ENCODE measurements at places on chromosomes 12 and 14.

GRCh38 chr12:12885096-12885792 lies 6.1 kb upstream of the GPRC5A start:
- no peak for DNase-seq

DNA sequence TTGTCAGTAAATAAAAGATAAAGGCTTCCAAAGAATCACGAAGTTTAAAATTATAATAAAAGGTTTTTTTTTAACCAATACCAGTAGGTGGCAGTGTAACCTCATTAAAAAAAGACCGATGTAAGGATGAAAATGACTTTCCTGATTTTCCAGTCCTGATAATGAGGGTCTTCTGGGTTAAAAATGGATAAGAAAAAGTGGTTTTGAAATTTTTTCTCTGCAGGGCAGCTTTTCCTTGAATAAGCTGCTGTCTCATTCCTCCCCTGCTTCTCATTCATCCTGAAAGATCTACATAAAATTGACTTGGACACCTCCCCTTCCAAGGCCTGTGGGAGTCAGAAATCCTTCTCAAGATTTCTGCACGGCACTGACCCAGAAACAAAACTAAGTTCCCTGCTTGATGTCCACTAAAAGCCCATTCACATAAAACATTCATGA lies 58.9 kb upstream of the FBXO33 start:
- DNase-seq: peak; percentile 40

DNA sequence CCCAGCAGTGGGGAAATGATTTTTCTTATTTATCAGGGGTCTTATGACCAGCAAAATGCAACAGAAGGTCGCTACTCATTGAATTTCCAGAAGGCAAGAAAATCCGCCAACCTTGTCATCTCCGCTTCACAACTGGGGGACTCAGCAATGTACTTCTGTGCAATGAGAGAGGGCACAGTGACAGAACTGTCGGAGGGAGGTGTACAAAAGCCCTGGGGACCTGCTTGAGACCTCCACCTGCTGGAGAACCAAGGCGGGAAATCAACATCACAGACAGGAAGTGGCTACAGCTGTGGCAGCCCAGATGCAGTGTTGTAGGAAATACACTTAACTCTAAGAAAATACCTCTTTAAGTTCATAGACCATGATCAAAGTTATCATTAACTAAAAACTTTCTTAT lies 250.9 kb upstream of the OR4E1 start:
- no peak for DNase-seq

DNA sequence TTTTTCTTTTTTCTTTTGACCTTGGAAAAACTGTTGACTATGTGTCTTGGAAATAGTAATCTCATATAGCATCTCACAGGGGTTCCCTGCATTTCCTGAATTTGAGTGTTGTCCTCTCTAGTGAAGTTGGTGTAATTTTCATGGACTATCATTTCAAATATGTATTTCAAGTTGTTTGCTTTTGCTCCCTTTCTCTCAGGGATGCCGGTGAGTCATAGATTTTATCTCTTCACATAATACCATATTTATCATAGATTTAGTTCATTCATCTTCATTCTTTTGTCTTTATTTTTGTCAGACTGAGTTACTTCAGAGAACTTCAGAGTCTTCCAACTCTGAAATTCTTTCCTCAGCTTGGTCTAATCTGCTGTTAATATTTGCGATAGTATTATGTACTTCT lies 1320.6 kb downstream of the LRFN5 start:
- DNase-seq: no peak

DNA sequence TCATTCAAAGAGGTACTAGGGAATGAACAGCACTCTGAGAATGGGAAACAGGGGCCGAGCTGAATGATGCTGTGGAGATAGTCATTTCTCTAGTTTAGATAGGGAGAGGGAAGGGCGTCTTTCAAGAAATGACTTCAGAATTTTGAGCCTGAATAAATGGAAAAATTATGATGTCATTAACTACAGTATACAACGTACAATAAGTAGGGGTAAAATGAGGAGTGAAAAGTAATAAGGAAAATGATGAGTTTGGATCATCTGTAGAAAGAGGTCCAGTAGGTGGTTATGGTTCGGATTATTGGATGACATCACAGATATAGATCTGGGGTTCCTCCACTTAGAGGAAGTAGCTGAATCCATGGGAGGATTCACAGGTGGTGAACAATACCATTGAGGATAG lies 960.0 kb downstream of the DIO2 start:
- no peak for DNase-seq

- no peak for DNase-seq
These were observed 976 bp downstream of the PEX5 start for GRCh38 chr12:7190268-7191055.

DNA sequence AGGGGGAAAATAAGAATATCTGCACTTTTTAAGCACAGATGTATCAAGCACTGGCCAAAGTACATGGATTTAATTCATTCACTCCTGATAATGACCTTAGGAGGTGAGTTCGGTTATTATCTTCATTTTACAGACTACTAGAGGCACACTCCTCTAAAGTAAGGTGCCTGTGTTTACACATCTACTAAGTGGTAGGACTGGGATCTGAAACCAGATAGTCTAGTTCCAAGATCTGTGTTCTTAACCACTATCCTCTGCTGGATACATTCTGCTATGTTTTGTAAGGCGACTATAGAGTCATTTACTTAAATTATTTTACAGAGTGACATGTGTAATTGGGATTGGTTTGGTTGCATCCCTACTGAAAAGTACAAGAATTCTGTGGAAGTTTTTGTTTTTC lies 175.3 kb downstream of the ESR2 start:
- DNase-seq: no peak

- DNase-seq: no peak
These were observed 914 bp upstream of the PACS2 start for GRCh38 chr14:105313381-105314286.

All from right renal cortex interstitium (tissue), 3 donors.